ENCODE measurements at places on chromosomes 1 and 21. TPM values are rescaled to one million over a fixed set of nuclear protein-coding genes. Genes with fewer than 3 reads are reported as not detected.

Gene CCDC30
- total RNA-seq, result 1.9 TPM

Gene NCF2
- 2.0 TPM for total RNA-seq

Gene TIE1
- total RNA-seq, result 0.44 TPM

Gene FNDC5
- not detected for total RNA-seq

Gene LRRC3
- 1.0 TPM for total RNA-seq

Gene AMPD1
- not detected for total RNA-seq

Gene KIF26B
- total RNA-seq, result 0.17 TPM

Gene PTPN22
- 71.6 TPM for total RNA-seq

Gene NCMAP
- not detected for total RNA-seq

Gene LYSMD1
- 4.7 TPM for total RNA-seq

Gene STIL
- 22.2 TPM for total RNA-seq

Gene SLFNL1
- 0.06 TPM for total RNA-seq

Gene LEFTY1
- not detected for total RNA-seq

Gene PKLR
- not detected for total RNA-seq

Gene NHLH1
- 0.59 TPM for total RNA-seq

Gene SHISA4
- 0.48 TPM for total RNA-seq

Gene EEIG2
- total RNA-seq, result 13.8 TPM

Gene RGS1
- total RNA-seq, result 25.8 TPM

Gene MYOG
- total RNA-seq, result not detected

Gene SPRR2F
- total RNA-seq, result not detected

Gene LGR6
- 0.08 TPM for total RNA-seq

Gene TSHB
- not detected for total RNA-seq

Gene RPL11
- total RNA-seq, result 1,199 TPM

Gene INTS7
- 29.8 TPM for total RNA-seq

Gene COL18A1
- 1.9 TPM for total RNA-seq

Gene NMNAT2
- not detected for total RNA-seq

Gene TMPRSS15
- total RNA-seq, result not detected

Gene TMEM79
- total RNA-seq, result 10.2 TPM

Gene CMPK1
- total RNA-seq, result 123 TPM

Gene DMRTA2
- not detected for total RNA-seq

Data from activated CD8-positive, alpha-beta memory T cell treated with anti-CD3 and anti-CD28 coated beads for 36 hours (primary cell).